ENCODE measurements at places on chromosomes 1 and 21.
A peak's percentile ranks its signal among the peaks of the same experiment; 100 is the strongest.

DNA sequence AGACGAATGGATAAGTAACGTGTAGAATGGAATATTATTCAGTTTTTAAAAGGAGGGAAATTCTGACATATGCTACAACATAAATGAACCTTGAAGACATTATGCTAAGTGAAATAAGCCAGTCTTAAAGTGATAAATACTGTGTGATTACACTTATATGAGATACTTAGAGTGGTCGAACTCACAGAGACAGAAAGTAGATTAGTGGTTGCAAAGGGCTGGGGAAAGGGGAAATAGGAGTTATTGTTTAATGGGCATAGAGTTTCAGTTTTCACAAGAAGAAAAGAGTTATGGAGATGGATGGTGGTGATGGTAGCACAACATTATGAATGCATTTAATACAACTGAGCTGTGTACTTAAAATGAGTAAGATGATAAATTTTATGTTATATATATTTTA lies 14.7 kb upstream of the AHCYL1 start:
- DNase-seq, result no peak

GRCh38 chr1:32867151-32867550 lies 3.6 kb downstream of the FNDC5 start:
- DNase-seq, result no peak

- no peak for DNase-seq
These were observed 68.5 kb upstream of the DUSP10 start for GRCh38 chr1:221810406-221810805.

GRCh38 chr1:225860876-225861441 lies 21.2 kb downstream of the TMEM63A start:
- no peak for DNase-seq

- no peak for DNase-seq
These were observed 5.2 kb upstream of the FAM89A start for GRCh38 chr1:231045286-231045685.

DNA sequence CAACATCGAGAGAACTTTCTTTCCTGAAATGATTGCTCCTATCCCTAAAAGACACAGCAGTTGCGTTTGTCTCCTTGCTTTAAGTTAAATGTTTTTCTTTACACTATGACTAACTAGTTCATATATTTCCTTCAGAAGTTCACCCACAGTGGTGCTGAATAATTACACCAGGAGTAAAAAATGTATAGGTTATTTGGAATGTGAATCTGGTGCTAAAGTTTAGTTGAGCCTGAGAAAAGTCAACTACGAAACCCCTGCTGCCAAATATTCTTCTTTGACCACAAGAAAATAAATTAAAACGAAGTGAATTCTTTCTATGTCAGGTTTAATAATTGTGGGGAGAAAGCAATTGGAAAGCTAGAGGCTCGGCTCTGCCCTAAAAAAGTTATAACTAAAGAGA lies 52.8 kb downstream of the C4BPA start:
- no peak for DNase-seq

DNA sequence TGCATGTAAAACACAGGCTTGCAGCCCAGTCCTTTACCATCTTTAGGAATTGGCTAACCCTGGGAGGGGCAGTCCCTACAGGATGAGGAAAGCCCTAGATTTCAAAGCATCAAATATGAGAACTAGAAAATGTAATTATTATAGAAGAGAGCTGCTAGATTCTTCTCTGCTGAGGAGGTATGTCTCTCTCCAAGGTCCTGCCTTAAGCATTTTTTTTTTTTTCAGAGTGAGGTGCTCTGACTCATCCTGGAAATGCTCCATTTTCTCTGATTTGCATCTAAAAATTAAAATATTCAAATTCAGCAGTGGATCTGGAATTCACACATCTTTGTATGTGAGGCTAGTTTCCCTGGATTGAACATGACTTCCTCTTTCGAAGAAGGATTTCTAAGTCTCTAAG lies 149.8 kb downstream of the ZNF648 start:
- DNase-seq, result no peak

GRCh38 chr1:178330153-178330552 lies 166.6 kb downstream of the CLEC20A start:
- DNase-seq, result no peak

GRCh38 chr1:50348449-50349241 lies 74.6 kb downstream of the DMRTA2 start:
- no peak for DNase-seq

GRCh38 chr1:19163261-19163660 lies 46.8 kb downstream of the UBR4 start:
- no peak for DNase-seq

- DNase-seq, result no peak
These were observed 29.2 kb upstream of the SLC44A5 start for GRCh38 chr1:75640137-75640536.

GRCh38 chr1:11925938-11926292 lies 312 bp downstream of the KIAA2013 start:
- no peak for DNase-seq

- no peak for DNase-seq
These were observed 2.4 kb downstream of the SELE start for GRCh38 chr1:169731446-169731845.

DNA sequence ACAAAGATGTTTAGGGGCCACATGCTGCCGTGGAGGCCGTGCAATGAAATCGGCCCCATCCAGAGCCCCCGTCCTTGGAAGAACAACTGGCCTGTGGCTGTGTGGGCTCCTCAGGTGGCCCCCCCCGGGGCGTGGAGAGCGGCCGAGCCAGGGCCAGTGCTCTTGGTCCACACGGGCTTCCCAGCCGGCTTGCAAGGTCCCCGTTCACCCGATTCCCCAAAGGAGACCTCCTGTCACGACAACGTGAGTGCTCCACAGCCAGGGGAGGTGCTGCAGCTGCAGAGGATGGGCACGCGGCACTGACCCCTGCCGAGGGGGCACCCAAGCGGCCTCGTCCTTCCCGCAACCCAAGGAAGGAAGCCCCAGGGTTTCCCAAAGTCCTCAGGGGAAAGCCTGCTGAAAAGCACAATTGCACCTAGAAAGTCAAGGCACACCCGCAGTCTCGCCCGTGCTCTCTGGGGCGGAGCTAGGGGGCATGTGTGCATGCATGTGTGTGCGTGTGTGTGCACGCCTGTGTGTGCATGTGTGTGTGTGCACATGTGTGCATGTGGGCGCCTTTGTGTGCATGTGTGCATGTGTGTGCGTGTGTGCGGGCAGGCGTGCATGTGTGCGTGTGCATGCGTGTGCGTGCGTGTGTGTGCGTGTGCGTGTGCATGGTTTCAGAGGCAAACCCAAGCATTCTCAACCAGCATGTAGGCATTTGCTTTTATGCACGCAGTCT lies 48.2 kb downstream of the SLX9 start:
- DNase-seq, result peak; percentile 60

- DNase-seq, result no peak
These were observed 408.7 kb upstream of the TMPRSS15 start for GRCh38 chr21:18812308-18812707.

GRCh38 chr1:29653034-29653810 lies 416.9 kb downstream of the PTPRU start:
- DNase-seq, result no peak

- no peak for DNase-seq
These were observed 20.1 kb downstream of the ZNF691 start for GRCh38 chr1:42866549-42866948.

DNA sequence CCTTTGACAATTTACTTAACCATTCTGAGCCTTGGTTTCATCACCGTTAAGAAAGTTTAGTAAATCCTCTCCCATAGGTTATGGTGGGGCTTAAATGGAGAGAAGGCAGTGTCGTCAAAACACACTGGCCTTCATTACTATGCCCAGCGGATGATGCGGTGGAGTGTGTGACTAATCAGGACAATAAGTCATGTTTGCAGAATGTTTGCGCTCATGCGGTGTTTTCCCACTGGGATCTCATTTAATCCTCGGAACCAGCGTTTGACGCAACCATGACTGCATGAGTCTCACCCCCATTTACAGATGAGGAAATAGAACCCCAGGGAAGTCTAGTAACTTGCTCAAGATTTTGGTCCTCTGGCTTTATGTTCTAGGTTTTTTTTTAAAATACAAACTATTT lies 17.5 kb downstream of the SLC26A9 start:
- DNase-seq, result peak; percentile 44
